NCI-H1436 treated with DMSO at 0.1 percent for 48 hours (cell line): ENCODE measurements at places on chromosomes 12 and 14.

GRCh38 chr12:106919910-106920544 lies 35.7 kb upstream of the TMEM263 start:
- no peak for DNase-seq

GRCh38 chr12:124588751-124589267 lies 21.4 kb upstream of the NCOR2 start:
- no peak for DNase-seq

GRCh38 chr14:73055251-73055650 lies 3.1 kb upstream of the RBM25 start:
- DNase-seq: no peak

- no peak for DNase-seq
Observed at GRCh38 chr12:105912882-105913678, 225.7 kb downstream of the NUAK1 start.

- DNase-seq: no peak
Observed at GRCh38 chr12:31105668-31106067, 32.0 kb downstream of the DDX11 start.

GRCh38 chr14:77622366-77622961 lies 6.0 kb upstream of the SPTLC2 start:
- DNase-seq: no peak
